DMS79 treated with DMSO at 0.1 percent for 48 hours (cell line): ENCODE measurements at places on chromosomes 5 and 9.

- DNase-seq: no peak
Observed at GRCh38 chr9:27019589-27019988, 14.1 kb upstream of the LRRC19 start.

GRCh38 chr9:26893030-26893676 lies 551 bp upstream of the CAAP1 start:
- no peak for DNase-seq

DNA sequence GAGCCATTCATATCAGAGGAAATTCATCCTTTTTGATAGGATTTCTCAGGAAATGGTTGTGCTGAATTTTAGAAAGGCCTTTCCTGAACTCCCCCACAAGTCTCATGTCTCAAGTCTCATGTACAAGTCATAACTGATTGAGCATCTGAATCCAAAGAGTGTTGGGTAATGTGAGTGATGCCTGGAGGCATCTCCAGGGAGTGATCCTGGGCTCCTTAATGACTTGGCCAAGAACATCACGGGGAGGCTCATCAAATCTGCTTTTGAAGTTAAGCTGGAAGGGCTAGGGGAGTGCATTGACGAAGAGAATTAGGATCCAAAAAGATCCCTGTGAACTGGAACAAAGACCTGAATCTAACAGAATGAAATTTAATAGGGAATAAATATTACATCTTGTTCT lies 79.2 kb downstream of the MAST4 start:
- no peak for DNase-seq

- DNase-seq: no peak
Observed at GRCh38 chr5:150119421-150120061, 33.2 kb upstream of the CSF1R start.

DNA sequence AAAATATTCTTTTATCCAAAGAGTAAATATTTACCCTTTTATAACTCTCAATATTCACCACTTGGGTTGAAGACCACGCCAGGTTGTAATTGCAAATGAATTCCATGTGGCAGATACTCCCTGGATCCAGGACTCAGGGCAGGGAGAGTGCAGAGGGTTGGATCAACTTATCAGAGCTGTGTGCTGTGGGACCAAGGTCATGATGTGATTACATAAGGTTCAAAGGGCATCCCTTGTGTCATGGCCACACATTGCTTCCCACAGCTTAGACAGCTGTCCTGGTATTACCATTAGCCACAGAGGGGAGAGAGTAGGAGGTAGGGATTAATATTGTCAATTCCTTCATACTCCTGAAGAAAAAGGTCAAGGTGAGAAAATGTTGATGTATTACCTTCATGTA lies 133.9 kb downstream of the JAKMIP2 start:
- no peak for DNase-seq

GRCh38 chr5:16492398-16493140 lies 27.0 kb upstream of the ZNF622 start:
- DNase-seq: no peak

DNA sequence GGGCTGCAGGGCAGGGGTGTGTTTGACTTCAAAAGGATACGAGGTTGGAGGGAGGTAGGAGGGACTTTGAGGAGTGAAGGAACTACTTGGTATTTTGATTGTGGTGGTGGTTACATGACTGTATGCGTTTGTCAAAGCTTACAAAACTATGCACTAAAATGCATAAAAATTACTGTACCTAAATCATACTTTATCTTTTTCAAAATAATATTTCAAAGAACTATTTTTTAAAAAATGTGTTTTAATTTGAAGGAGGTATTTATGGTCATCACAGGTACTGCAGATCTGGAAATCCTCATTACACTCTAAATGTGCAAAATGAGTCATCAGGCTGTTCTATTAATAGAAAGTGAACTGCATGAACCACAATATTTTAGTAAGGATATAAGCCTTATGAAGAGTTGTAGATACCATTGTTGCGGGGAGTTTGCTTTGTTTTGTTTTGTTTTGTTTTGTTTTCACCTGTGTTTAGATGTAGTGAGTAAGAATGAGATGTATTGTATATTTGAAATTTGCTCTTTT lies 116.9 kb downstream of the ARRDC3 start:
- no peak for DNase-seq

GRCh38 chr5:16934123-16934522 lies 2.0 kb downstream of the MYO10 start:
- peak; percentile 19 for DNase-seq

DNA sequence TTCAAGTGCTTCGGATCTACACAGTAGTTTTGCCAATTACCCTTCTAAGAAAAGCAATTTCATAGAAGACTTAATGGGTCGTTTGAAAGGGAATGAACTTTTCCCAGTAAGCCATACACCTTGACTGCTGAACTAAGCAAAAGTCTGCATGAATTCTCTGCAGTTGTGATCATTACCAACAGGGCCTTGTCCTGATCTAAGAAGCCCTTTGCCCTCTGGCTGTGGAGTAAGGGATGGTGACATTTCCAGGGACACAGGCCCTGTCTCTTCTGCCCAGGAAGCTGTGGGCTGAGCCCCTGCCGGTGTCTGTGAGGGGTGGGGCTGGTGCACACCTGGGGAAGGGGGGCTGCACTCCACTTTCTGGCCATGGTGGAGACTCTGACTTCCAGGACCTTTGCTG lies 30.5 kb downstream of the ZDHHC11 start:
- no peak for DNase-seq

GRCh38 chr5:157026789-157027424 lies 32.0 kb downstream of the HAVCR1 start:
- peak; percentile 10 for DNase-seq

- DNase-seq: no peak
Observed at GRCh38 chr5:96714951-96715451, 52.8 kb downstream of the CAST start.

GRCh38 chr5:430214-430925 lies 12.6 kb upstream of the EXOC3 start:
- DNase-seq: no peak
